Stimulated activated CD8-positive, alpha-beta memory T cell treated with anti-CD3 and anti-CD28 coated beads, Interleukin-2, amount 100 ng/mL, for 48 hours (primary cell): ENCODE measurements at places on chromosomes 7 and 10.

GRCh38 chr10:96118604-96119450 lies 11.3 kb upstream of the ZNF518A start:
- no peak for DNase-seq

- DNase-seq, result no peak
Measured at GRCh38 chr7:17274551-17275245, 23.8 kb upstream of the AHR start.

DNA sequence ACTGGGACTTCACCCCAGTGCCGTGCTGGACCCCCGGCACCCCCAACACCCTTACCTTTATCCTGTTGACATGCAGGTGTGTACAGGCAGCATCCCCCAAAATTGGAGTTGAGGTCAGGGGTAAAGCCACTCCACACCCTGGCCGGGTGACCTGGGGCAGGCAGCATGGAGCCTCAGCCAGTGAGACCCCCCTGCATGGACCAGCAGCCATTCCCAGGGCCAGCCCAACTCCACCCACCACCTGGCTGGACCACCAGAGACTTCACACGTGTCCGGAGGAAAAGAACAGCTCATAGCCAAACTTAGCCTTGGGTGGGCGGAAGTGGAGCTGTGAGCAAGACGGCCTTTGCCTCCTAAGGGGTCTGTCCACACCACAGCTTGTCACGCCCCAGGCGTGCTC lies 413.0 kb upstream of the FOXK1 start:
- no peak for DNase-seq

GRCh38 chr10:131195558-131196159 lies 115.9 kb downstream of the TCERG1L start:
- DNase-seq, result no peak

DNA sequence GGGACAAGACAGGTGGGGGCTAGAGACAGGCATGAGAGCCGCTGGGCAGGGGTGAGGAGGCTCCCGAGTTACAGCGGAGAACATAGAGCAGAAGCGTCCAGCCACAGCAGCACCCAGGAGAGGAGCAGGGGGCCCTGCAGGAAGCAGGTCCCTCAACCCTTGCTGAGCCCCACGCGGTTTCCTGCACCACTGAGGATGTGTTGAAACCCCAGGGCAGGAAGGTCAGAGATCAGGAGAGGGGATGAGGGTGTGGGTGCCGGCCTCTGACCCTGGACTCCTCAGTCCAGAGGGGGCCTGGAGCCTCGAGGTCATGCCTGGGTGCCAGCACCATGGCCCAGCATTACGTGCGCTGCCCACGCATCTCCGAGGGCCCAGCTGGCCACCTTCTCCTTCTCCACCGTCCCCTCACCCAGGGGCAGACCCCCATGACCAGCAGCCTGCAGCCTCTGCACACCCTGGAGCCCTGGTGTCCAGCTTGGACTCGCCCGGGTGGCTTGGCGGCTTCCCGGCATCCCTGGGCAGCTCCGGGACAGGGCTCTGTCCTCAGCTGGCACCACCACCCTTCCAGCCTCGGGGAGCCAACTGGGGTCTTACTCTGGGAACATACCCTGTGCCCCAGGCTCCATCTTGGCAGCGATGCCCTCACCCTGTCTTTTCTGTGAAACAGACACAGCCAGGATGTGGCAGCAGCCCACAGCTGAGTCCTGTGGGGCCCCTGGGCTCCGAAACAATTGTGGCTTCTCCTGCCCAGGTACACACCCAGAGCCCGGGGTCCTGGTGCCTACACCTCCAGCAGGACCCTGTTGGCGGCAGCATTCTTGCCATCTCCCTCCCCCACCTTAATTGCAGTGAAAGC lies 52.0 kb downstream of the STK32C start:
- DNase-seq, result no peak
